Stimulated activated CD4-positive, alpha-beta T cell treated with anti-CD3 and anti-CD28 coated beads, TNF-alpha, amount 100 ng/mL, for 48 hours (primary cell): ENCODE measurements at places on chromosomes 6 and 20.

- DNase-seq: no peak
Measured at GRCh38 chr6:164085091-164086075, 670.9 kb downstream of the QKI start.

DNA sequence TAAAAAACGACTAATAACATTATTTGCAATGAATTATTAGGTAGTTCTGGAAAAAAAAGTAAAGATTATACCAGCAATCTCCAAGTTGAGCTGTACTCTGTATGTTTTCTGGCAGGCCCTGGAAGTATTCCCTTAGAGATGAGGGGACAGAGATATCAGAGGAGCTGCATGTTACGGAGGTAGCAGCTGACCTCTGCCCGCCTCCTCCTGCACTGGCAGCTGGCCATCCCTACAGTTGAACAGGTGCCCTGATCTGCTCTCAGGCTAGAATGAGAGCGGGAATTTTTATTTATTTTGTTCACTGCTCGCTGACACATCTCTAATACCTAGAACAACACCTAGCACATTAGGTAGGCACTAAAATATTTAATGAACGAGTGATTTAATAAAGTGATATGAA is 23.1 kb downstream of the FBXL4 start:
- no peak for DNase-seq

DNA sequence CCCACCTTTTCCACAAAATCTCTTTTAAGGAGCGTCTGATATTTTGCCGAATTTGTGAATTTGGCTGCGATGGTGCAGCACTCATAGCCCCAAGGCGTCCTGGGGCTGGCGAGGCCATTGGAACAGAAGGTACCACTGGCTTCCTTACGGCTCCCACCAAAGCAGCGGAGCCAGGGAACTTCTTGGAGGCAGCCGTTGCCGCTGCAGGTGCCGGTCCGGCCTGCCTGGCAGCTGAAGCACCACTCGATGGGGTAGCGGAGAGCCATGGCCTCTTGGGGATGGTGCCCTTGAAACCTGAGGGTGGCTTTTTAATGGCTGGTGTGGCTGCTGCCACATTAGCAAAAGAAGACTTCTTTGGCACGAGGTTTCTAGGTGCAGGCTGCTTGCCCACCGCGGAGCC is 29.8 kb downstream of the DIDO1 start:
- DNase-seq: no peak

DNA sequence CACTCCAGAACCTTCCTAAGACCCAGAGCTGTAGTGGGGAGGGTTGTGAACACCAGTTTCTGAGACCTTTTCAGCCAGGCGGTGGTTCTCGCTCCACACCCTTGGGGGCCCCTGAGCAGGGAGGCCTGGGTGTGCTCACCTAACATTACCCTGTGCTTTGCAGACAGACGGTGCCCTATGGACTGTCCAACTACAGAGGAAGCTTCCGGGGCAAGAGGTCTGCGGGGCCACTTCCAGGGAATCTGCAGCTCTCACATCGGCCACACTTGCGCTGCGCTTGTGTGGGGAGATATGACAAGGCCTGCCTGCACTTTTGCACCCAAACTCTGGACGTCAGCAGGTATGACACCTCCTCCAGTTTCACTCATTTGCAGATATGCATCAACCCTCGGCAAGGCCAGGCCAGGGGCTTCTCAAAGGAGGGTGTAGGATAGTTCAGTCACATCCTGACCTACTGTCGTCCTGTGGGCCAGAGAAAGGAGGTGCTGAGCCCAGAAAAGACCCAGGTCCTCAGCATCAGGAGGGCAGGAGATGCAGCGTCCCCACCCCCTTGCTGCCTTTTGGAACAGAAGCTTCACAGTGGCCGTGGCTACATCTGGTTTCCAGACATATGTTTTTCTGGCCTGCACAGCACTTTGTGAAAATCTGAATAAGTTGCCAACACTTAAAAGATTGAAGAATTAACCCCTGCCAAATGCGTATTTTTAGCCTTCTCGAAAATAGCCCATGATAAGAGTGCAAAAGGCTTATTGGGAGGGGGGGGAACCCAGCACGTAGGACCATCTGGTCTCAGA is 20.6 kb downstream of the EDN3 start:
- DNase-seq: no peak

GRCh38 chr6:156163311-156163710 is 613.9 kb upstream of the ARID1B start:
- no peak for DNase-seq

- DNase-seq: no peak
Measured at GRCh38 chr20:58037631-58038030, 190.8 kb downstream of the ANKRD60 start.

GRCh38 chr6:74458536-74458935 is 747.3 kb downstream of the COL12A1 start:
- no peak for DNase-seq

GRCh38 chr6:11221623-11222384 is 10.7 kb downstream of the NEDD9 start:
- no peak for DNase-seq

DNA sequence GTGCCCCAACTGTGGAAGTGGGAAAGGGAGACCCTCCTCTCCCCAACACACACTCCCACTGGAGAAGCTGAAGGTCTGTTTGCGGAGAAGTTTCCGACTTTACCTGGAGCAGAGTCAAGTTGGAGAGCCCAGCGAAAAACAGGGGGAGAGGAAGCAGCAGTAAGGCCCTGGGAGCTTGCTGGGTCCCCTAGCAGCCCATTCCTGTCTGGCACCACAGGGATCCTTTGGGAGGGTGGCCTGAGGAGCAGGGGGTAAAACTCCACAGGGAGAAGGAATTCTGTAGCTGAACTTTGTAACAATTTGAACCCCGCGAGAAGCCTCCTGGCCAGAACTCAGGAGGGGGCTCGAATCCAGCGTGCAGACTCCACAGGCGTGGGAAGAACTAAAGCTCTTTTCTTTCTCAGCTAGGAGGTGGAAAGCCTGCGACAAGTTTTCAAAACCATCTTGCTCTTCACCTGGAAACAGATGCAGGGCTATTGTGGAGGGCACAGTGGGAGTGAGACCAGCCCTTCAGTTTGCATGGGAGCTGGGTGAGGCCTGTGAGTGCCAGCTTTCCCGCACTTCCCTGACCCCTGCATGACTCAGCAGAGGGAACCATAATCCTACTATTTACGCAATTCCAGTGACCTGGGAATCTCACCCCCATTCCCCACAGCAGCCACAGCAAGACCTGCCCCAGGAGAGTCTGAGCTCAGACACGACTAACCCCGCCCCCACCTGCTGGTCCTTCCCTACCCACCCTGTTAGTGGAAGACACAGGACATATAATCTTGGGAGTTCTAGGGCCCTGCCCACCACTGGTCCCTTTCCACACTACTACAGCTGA is 25.8 kb downstream of the SERPINB9 start:
- DNase-seq: no peak

DNA sequence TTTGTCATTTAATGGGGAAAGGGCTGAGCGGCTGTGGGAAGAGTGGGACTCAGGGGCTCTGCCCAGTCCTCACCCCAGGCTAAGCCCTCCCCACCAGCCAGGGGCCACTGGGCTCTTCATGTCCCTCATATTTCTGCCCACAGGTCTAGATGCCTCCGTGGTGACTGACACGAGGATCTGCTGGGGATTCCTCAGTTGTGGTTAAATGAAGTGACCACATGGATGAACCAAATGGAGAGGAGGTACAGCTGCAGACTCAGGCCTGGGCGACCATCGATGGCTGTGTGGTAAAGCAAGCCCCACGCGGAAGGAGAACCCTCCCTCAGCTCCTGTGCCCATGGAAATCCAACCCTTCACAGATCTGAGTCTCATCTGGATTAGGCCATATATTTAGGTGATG is 29.4 kb downstream of the RAET1L start:
- no peak for DNase-seq

DNA sequence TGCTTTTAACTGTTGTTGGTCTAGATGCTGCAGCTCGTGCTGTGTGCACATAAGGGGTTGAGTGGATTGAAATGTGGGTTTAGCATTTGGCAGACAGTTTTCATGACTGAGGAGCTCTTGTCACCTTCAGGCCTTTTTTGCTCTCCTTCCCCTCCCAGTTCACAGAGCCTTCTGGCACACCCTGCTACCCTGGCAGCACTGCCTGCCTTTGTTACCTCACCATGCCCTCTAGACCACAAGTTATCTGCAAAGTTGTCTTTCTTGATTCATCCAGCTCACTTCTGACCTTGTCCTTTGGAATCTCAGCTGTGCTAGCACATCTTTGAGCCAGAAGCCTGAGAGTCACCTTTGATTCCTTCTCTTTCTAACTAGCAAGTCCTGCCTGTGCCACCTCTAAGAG is 348.9 kb upstream of the ZFP64 start:
- DNase-seq: no peak

GRCh38 chr6:2969549-2969948 is 1.8 kb downstream of the SERPINB6 start:
- no peak for DNase-seq

- DNase-seq: no peak
Measured at GRCh38 chr6:352896-353470, 38.6 kb upstream of the IRF4 start.

GRCh38 chr6:113626475-113626874 is 230.7 kb upstream of the MARCKS start:
- DNase-seq: no peak

DNA sequence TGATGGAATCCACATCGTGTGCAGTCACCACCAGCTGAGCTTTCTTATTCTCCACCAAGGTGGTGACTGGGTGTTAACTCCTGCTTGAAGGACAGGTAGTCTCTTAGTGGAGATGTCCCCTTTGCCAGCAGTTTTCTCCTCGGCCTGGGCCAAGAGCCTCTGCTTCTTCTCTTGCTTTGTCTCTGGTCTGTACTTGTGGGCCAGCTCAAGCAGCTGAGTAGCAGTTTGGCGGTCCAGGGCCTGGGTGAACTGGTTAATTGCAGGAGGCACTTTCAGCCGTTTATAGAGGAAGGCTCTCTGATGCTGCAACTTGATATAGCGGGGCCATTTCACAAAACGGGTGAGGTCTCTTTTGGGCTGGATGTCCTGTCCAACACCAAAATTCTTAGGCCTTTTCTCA is 76.0 kb upstream of the NNAT start:
- DNase-seq: no peak

- no peak for DNase-seq
Measured at GRCh38 chr6:106182455-106182854, 96.3 kb downstream of the PRDM1 start.

DNA sequence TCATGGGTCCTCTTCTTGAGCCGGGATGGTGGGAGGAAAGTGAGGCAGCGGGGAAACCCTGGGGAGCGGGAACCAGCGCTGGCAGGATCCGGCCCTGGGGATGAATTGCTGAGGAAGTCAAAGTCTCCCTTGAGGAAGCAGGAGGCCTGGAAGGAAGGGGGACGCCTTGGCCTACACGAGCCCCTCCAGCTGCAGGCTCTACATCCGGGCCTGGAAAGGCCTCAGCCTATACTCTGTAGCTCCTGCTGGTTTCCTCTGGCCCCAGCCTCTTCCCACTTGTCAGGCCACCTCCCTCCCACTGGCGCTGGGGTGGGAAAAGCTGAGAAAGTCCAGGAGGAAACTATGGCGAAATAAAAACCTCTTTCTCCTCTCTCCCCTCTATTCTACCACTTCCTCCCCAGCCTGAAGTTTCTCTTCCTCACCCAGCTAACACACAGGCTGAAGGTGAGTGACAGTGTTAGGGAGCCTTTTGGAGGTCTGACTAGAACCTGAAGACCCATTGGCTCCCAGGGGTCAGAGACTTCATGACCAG is 14.9 kb downstream of the TREML2 start:
- DNase-seq: no peak

DNA sequence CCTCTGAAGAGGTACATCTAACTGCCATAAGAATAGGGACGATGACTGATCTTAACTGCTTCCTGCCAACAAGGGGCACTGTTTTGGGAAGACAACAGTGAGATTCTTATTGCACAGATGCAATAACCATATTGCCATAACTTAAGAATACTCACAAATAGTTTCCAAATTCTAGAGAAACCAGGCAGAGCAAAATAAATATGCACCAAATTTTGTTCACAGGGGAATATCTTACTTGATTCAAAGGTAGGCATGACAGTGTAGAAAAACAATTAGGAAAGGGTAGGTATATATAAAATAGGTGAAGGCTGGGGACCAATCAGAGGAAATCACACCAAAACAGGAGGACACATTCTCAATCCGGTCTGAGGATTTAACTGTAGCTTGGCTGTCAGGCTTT is 49.9 kb upstream of the CST7 start:
- no peak for DNase-seq

GRCh38 chr6:3351829-3352524 is 93.2 kb downstream of the PSMG4 start:
- DNase-seq: no peak

DNA sequence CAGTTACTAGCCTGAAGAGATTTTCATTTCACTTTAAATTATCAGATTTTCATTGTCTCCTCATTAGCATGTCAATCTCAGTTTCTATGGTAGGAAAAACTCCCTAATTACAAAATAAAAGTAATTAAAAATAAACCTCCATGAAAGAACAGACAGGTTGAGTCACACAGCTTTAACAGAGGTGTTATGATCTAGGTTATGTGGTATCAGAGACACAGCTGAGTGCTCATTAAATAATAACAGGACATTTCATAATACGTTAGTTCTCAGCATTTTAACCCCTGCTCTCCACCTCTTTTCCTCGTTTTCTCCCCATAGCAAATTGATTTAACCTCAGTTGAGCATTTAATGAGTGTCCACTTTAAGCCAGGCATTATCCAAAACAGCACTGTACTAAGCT is 21.9 kb downstream of the TPBG start:
- no peak for DNase-seq

GRCh38 chr20:13464702-13465101 is 174.0 kb downstream of the TASP1 start:
- no peak for DNase-seq

- no peak for DNase-seq
Measured at GRCh38 chr6:135906972-135907465, 55.5 kb downstream of the PDE7B start.

GRCh38 chr6:144298194-144298593 is 13.1 kb downstream of the UTRN start:
- DNase-seq: no peak

- no peak for DNase-seq
Measured at GRCh38 chr6:34391473-34391785, 1.0 kb downstream of the NUDT3 start.

- no peak for DNase-seq
Measured at GRCh38 chr20:22214296-22214695, 370.1 kb downstream of the FOXA2 start.

GRCh38 chr20:38369389-38369788 is 23.1 kb downstream of the LBP start:
- DNase-seq: no peak

- DNase-seq: peak; percentile 15
Measured at GRCh38 chr20:32894026-32894483, 35.3 kb downstream of the EFCAB8 start.

- DNase-seq: no peak
Measured at GRCh38 chr20:3158968-3159431, 665 bp downstream of the FASTKD5 start.

GRCh38 chr6:79453558-79454042 is 83.6 kb downstream of the LCA5 start:
- no peak for DNase-seq

GRCh38 chr6:134481966-134482365 is 164.1 kb upstream of the SGK1 start:
- no peak for DNase-seq

GRCh38 chr20:33175123-33175522 is 7.2 kb downstream of the BPIFA2 start:
- no peak for DNase-seq

GRCh38 chr6:85498596-85499258 is 48.8 kb downstream of the NT5E start:
- no peak for DNase-seq

- DNase-seq: no peak
Measured at GRCh38 chr6:8017276-8017701, 46.9 kb downstream of the BLOC1S5 start.

GRCh38 chr6:94645191-94645590 is 932.1 kb upstream of the MANEA start:
- no peak for DNase-seq

GRCh38 chr6:14440215-14440910 is 322.8 kb downstream of the CD83 start:
- no peak for DNase-seq
